ENCODE measurements at places on chromosomes 6 and 20.
A peak's percentile ranks its signal among the peaks of the same experiment; 100 is the strongest.

- no peak for DNase-seq
These were observed 117.8 kb upstream of the CHD6 start for GRCh38 chr20:41735949-41736348.

DNA sequence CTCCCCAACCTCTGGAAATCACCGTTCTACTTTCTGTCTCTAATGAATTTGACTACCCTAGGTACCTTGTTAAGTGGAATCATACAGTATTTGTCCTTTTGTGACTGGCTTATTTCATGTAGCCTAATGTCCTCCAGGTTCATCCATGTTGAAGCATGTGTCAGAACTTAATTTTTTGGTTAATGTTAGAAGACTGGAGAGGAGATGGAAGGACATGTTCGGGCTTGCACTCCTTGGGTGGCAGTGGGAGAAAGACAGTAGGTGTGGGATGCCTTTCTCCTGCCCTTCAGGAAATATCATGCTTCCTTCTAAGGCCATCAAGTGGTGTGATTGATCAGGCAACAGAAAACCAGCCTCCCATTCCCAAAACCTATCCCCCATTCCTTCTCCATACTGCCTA lies 61.1 kb upstream of the RNF144B start:
- no peak for DNase-seq

GRCh38 chr20:11387189-11387754 lies 530.4 kb upstream of the BTBD3 start:
- DNase-seq: no peak

DNA sequence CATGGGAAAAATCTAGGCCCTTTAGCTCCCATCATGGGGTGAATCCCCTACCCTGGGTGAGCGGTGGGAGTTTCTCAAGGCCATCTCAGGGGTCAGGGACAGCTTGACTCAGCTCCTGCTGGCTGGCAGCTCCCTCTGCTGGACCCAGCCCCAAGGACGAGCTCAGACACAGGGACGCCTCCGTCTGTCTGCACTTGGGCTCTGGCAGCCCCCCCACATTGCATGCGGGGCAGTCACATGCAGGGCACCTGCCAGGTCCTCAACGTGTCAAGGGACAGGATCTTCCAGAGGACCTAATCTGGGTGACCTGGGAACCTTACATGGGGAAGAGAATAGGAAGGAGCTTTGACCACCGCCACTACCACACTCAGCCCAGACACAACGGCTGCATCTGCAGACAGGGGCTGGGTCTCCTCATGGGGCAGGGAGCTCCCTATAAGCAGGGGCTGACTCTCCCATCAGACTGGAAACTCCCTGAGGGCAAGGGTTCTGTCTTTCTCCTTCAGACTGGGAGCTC lies 173.4 kb downstream of the MRPL14 start:
- DNase-seq: peak; percentile 81

GRCh38 chr6:158836625-158837311 lies 17.6 kb upstream of the EZR start:
- no peak for DNase-seq

DNA sequence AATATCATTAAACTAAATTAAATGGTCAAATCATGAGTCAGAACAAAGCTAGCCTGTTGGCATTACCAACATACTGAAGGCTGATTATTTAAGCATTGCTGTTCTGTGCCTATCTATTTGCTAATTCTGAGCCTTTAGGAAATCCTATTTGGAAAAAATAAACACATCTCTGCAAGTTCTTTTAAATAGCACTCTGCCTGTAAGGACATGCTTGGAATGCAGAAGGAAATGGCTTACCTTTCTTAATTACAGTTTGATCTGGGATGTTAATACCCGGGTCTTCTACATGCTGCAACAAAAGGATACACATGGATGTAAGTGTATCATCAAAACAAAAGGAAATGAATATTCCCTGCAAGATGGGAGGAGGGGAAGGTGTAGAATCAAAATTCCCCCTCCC lies 8.3 kb downstream of the TFAP2A start:
- DNase-seq: no peak

DNA sequence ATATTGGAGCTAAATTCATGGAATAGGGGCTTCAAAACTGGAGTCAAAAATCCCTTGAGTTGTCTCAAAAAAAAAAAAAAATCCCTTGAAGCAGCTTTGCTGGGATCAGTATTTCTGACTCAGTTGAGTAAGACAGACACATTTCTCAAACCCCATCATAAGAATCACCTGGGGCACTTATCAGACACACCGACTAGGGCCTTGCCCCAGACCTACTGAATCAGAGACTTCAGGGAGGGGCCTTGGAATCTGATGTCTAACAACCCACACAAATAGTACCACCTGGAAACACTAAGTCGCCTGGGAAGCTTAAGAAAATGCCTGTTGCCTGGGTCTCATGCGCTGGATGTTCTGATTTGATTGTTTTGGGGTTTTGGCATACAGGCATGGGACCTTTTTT lies 44.9 kb upstream of the RNF144B start:
- DNase-seq: no peak

GRCh38 chr20:31494131-31494530 lies 19.0 kb downstream of the REM1 start:
- DNase-seq: no peak

DNA sequence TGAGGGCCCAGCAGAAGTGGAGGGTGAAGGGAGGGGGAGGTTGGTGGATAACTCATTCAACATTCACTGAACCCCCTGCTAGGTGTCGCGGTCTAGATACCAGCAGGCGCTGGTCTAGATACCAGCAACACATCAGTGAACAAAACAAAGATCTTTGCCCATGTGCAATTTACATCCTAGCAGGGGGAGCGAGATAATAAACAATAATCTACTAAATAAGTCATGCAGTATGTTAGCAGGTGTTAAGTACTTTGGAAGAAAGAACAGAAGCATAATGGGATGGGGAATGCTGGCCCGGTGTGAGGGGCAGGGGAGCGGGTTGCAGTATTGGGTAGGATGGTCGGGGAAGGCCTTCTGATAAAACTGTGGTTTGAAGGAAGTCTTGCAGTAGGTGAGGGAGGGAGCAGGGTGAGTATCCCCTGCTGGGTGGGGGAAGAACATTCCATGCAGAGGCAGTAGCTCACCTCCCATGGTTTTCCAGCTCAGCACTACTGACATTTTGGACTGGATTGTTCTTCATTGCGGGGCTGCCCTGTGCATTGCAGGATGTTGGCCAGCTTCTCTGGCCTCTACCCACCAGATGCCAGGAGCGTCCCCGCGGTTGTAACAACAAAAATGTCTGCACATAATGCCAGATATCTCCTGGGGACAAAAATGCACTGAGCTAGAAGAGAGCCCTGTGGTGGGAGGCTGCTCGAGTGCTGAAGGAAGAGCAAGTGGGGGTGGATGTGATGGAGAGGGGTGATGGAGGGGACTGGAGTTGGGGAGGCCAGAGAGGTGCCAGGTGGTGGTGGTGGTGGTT lies 117.3 kb downstream of the TOX2 start:
- DNase-seq: no peak

Data from psoas muscle (tissue), 8 donors.